ENCODE measurements at places on chromosomes 3 and 15.

DNA sequence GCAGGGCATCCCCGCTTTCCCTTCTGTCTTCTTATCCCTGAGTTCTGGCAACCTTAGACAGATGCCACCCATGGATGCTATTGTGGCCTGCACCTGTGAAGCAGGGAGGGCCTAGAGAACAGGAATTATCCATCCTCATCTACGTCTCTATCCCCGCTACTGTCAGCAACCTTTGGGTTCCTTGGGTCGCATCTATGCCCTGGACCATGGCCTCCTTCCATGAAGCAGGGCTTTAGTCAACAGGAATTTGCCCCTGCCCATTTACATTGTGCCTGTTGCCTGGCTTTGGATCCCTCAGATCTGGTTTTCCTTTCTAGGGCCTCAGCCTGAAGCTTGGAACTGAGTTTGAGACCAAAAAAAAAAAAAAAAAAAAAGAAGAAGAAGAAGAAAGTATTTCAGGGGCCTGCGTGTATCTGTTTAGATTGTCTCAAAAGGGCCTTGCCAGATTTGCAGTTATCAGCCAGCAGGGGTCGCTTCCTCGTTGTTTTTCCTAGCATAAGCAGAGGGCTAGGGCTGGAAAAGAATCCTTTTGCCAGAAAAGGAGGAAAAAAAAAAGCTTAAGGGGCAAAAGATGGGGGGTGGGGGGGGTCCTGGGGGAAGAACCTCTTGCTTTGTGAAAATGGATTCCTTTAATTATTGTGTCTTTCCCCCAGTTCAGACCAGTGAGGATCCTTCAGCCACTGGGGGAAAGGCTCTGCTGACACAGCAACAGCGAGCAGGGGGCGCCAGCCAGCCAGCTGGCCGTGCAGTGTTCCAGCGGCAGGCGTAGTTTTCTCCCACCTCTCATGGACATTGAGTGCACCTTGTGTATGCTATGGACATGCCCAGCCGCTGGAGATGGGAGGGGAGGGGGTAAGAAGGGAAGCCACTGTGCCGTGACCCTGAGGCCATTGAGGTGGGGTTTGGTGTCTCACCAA, 65.7 kb upstream of the ALDH1L1 start:
- no peaks in the 10 kb centered on the region for H3K27me3 ChIP-seq
- H3K36me3 ChIP-seq, result peaks cover 12% of the 10 kb centered on the region
- no peak overlapping the region for H3K4me3 ChIP-seq

DNA sequence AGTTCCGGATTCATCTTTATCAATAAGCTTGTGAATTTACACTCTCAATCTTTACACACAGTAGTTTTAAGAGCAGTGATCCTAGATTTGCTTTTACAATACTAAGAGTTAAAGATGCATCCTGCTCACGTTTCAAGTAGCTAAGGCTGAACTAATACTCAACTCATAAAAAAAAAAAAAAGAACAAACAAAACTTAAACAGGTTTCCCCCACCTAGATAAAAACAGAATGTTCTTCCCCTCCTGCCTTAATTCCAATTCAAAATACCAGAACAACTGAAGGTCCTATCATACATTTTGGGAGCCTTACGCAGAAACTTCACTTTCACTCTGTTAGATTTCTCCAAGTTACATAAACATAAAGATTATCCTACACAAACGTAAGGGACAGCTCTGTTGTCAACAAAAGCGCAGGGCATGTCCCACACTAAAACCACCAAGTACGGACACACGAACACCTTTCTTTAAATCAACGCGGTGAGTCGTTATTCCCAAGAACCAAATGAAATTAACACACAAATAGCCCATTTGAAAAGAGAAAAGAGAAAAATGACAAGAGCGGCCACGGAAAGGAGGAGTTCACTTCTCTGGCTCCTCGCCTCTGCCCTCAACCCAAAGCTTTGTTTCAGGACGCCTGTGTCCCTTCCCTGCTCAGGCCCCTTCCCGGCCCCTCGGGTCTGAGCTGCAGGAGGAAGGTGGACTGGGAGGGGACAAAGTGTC, 941 bp downstream of the CBLB start:
- H3K4me3 ChIP-seq, result peak overlapping the region; percentile 98
- H3K27me3 ChIP-seq, result no peaks in the 10 kb centered on the region
- peaks cover 18% of the 10 kb centered on the region for H3K36me3 ChIP-seq
- H3K27ac ChIP-seq, result peak overlapping the region; percentile 100
- peaks cover 62% of the 10 kb centered on the region for H3K4me1 ChIP-seq

GRCh38 chr15:93070132-93070531, 18.9 kb downstream of the RGMA start:
- H3K27ac ChIP-seq, result peak overlapping the region; percentile 99
- no peak for DNase-seq
- peaks cover 7% of the 10 kb centered on the region for H3K27me3 ChIP-seq
- H3K4me3 ChIP-seq, result peak overlapping the region; percentile 98

DNA sequence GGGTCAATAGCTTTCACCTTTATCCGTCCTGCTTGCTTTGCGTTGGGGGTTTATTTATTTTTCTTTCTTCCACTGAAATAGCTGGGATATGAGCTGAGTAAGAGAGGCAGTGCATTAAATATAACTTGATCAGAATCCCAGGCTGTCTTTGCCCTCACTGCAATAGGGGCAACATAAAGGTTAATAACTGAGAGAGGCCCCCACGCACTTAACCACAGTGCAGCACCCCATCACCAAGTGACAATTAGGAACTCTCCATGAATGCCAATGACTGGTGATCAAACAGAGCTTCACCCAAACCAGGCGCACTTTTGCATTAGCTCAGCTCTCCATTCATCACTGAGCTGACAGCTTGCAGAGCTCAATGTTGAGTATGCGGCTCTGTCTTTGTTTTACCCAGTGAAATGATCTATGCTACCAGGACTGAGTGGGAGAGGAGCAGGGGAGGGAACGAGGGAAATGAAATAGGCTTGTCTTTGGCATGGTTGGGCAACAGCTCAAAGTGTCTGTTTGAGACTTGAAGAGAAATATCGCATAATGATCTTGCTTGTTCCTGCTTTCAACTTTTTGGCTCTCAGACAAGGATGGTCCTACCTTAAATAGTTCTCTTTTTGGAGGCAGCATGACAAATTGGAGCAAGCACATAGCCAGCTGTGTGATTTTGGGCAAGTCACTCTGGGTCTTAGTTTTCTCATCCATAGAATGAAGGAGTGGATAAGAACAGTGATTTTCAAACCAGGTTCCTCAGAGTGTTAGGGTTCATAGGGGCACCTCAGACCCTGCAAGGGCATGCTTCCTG, 14.5 kb upstream of the GLCE start:
- H3K4me1 ChIP-seq, result peaks cover 32% of the 10 kb centered on the region
- peaks cover 30% of the 10 kb centered on the region for H3K27me3 ChIP-seq
- peak; percentile 23 for DNase-seq
- peak overlapping the region; percentile 10 for H3K4me3 ChIP-seq
- no peaks in the 10 kb centered on the region for H3K36me3 ChIP-seq
